ENCODE measurements at places on chromosomes 5 and 9.

DNA sequence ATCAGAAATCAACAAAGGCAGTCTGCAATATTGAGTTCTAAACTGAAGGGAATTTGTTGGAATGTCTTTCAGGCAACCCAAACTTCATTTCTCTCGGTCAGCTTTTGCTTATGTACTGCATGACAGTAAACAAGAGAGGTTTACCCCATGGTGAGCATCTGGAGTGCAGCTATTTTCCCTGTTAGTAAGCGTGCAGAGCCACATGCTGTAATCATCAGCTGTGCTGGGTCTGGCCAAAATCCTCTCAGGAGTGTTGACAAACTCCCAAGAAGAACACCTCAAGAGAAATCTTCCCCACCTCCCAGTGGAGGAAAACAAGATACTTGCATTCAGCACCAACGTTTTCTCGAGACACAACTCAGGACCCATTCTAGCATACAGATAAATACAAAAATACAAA is 83.6 kb upstream of the ADAMTSL1 start:
- no peak for DNase-seq

GRCh38 chr5:126512451-126512850 is 82.6 kb downstream of the ALDH7A1 start:
- no peak for DNase-seq

DNA sequence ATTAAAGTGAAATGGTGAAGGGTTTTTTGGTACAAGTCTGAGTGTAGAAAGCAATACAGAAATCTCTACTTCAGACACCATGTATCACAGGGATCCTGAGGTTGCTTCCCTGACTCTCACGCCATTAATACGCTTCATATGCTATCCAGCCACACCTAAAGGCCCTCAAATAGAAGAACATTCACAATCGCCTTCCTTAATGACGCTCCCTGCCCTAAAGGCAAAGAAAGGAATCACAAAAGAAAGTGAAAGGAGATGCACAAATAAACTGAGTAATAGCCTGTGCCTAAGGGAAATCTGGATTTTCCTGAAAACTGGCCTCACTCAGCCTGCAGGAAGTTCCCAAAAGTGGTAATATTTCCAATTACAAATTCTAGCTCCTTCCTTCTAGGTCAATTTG is 1002.7 kb upstream of the DMAC1 start:
- no peak for DNase-seq

GRCh38 chr5:157359356-157360055 is 93.6 kb downstream of the CYFIP2 start:
- no peak for DNase-seq

GRCh38 chr5:126801174-126801991 is 24.4 kb downstream of the LMNB1 start:
- no peak for DNase-seq

- DNase-seq: no peak
These were observed 74.8 kb downstream of the MACIR start for GRCh38 chr5:103333376-103333775.

- DNase-seq: no peak
These were observed 56.2 kb upstream of the PALM2AKAP2 start for GRCh38 chr9:109723781-109724180.

DNA sequence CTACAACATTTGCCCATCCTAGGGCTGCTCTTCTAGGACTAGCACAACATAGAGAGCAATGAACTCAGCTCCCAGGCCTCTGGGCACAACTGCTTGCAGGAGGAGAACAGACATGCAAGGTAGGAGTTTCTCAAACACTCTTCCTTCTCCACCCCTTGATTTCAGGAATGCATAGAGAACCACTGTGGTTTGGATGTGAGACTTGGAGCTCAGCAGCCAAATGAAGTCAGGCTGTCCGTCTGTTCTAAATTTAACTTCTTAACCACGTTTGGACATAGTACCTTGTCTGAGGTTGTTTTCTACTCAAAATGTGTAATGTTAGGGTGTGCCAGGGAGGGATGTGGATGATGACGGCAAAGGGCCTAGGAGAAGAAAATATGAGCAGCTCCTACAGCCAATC is 515.1 kb upstream of the TNC start:
- no peak for DNase-seq

DNA sequence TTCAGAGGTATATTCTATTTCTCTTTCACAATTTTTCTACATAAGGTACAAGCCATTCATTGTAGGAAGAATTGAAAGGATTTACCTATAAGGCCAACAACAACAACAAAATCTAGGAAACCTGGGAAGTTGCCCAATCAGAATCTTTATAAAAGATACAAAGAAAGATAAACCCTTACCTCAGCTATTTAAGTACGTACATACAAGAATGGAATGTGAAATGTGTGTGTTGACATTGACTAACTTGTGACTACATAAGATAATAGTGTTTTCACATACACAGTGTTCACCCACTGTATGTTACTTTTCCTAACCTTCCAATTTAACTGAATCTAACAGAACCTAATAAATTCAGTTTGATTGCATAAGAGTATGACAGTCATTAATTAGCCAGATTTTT is 154.1 kb downstream of the ADAMTS6 start:
- no peak for DNase-seq

GRCh38 chr5:56422076-56422762 is 189.1 kb upstream of the ANKRD55 start:
- DNase-seq: no peak

GRCh38 chr5:124703995-124704394 is 42.4 kb downstream of the ZNF608 start:
- DNase-seq: no peak

Data from activated T-helper 1 cell treated with anti-CD3 and anti-CD28 coated beads, Interleukin-2, amount 50 U/mL, for 16 hours (primary cell).